ENCODE measurements at places on chromosomes 1 and 21.

DNA sequence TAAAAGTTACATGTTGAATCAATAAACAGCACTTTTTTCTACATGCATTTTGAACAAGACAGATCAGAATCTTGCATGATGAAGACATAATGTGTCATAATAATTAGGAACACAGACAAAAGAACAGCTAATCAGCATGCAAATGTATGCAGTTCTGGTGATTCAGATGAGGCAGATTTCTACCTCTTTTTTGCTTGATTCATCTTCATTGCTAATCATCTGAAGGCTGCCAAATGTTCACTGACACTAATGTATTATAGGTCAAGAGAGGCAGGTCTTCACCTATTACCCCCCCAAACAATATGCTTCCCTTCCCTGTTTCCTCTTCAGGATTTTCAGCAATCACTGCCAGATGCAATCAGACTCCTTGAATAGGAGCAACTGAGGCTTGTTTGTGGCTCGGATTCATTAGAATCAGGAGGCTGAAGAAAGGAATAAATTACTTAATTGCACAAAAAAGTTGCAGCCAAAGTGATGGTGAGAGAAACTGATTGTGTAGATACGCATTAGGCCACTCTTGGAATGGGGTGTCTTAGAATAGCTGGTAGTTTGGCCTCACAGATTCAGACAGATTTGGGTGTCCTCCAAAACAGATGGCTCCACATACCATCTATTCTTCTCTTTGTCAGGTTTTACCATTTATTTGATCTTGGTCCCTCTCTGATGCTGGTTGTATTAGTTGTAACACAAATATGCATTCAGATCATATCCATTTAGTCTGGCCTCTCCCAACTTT is 275.4 kb downstream of the RPS6KC1 start:
- no peak for DNase-seq

GRCh38 chr1:59522925-59523505 is 226.1 kb downstream of the FGGY start:
- no peak for DNase-seq

DNA sequence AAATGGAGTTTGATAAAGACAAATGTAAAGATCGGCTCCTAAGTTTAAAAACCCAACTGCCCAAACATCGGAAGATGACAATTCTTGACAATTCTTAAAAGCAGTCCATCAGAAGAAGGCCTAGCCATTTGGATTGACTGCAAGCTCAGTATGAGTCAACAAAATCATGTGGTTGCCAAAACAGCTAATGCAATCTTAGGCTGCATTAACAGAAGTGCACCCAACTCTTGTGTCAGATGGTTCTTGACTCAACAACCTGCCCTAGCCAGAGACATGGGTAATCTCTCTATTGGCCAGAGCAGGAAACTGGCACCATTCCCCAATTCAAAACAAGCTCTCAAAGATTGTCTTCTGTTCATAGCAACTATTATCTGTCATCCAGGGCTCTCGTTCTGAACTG is 9.9 kb upstream of the NCF2 start:
- no peak for DNase-seq

- DNase-seq = no peak
Measured at GRCh38 chr1:30087465-30087864, 635.9 kb downstream of the MATN1 start.

- DNase-seq = no peak
Measured at GRCh38 chr1:198056255-198056654, 100.5 kb upstream of the NEK7 start.

DNA sequence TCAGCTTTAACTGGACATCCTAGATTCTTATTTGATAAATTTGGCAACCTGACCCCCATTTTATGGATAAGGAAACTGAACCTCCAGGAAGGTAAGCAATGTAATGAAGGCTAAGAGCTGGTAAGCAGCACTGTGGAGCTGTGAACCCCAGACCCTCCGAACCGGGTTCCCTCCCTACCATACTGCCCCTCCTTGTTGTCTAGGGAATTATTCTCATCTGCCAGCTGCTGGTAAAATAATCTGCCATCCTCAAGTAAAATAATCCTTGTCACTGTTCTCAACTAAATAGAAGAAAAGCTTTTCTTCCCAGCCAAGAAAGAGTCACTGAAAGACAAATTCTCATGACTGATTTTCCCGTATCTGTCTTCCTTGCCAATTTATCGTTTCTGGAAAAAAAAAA is 55.8 kb upstream of the PRDX6 start:
- no peak for DNase-seq

DNA sequence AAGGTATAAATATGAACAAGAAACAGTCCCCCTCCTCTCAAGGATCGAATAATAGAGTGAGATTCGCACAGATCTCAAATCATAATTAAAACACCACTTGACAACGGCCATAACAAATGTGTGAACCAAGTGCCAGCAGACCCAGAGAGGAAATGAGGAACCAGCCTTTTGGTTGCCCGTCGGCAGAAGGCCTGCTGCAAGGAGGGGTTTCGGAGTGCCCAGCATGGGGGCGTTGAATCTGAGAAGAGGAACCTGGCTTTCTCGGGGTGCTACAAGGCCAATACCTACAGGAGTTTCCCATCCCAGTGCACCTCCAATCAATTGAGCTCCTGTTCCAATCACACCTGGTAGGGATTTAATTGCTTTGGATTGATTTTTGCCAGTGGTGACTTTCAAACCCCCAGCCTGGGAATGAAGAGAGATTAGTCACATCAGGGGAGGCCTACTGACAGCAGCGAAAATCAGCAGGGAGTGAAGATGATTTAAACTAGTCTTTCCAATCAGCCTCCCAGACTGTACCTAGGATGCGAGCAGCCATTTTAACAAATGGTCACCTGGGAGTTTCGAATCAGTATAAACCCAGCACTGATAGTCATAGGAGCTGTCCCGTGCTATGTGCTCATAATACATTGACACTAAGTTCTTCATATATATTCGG is 263.8 kb downstream of the KAZN start:
- no peak for DNase-seq

Measured in stimulated activated CD4-positive, alpha-beta T cell treated with anti-CD3 and anti-CD28 coated beads, Interleukin-1b, Interleukin-23, amount 100 ng/mL, for 1 hour (primary cell).